ENCODE measurements at places on chromosomes 6 and 20. TPM values are rescaled to one million over a fixed set of nuclear protein-coding genes. Genes with fewer than 3 reads are reported as not detected.

DNA sequence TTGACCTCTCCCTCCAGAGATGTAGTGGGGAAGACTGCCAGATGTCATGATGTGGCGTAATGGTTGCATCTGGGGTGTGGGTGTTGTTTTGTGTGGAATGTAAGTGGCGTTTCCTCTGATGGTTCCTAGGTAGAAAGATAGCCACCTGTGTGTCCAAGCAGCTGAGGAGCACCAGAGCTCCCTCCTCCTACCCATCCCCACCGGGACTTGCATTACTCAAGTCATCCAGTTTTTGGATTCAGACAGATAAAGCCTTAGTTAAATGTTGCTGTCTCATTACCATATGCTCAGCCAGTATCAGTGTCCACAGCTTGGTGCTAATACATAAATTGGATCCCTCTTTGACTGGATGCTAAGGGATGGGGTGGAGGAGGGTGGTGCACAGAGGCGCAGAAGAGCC, 282.3 kb downstream of the TBC1D7 start:
- peaks cover 11% of the 10 kb centered on the region for H3K4me1 ChIP-seq
- peaks cover 4% of the 10 kb centered on the region for H3K27me3 ChIP-seq
- no peak overlapping the region for H3K4me3 ChIP-seq
- no peaks in the 10 kb centered on the region for H3K36me3 ChIP-seq
- H3K27ac ChIP-seq, result no peak overlapping the region
- no peak for DNase-seq

DNA sequence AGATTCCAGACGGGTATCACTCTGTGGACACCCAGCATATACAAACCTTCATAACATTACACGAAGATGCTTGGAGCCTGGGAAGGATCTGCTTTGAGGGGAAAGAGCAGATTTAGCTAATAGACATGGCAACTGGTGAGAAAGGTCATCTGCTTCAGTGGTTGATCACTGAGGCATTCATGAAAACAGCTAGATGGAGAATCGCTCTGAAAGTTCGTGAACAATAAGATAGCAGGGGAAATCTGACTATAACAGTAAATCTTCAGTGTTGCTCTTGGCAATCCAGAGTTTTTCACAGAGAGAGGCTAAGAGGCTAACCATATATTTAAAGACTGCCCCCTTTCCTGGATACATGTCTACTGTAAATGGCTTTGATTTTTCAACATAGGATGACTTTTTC, 245.3 kb downstream of the FARS2 start:
- H3K36me3 ChIP-seq, result peaks cover 13% of the 10 kb centered on the region
- H3K4me3 ChIP-seq, result no peak overlapping the region
- H3K4me1 ChIP-seq, result peaks cover 16% of the 10 kb centered on the region
- peaks cover 2% of the 10 kb centered on the region for H3K27me3 ChIP-seq
- DNase-seq, result no peak

DNA sequence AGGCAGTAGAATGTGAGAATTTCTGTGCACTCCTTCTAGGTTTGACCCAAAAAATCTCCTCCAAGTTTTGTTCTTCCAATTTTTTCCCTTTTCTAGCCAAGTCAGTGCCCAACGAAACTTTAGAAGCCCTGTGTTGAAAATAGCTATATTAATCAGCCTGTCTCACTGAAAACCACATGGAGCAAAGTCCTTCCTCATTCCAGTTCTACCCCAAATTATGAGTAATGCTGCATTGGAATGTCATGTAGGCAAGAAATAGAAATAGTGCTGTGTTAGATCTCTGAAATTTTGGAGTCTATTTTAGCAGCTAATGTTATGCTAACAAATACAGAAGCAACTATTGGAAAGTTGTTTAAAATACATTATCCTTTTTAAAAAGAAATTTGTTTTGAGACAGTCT, 725.5 kb downstream of the TBC1D32 start:
- H3K4me3 ChIP-seq, result no peak overlapping the region
- H3K27me3 ChIP-seq, result peaks cover 2% of the 10 kb centered on the region
- H3K4me1 ChIP-seq, result no peaks in the 10 kb centered on the region
- H3K36me3 ChIP-seq, result no peaks in the 10 kb centered on the region
- no peak for DNase-seq
- no peak overlapping the region for H3K27ac ChIP-seq

GRCh38 chr6:82571455-82571854, 207.8 kb downstream of the TPBG start:
- H3K4me1 ChIP-seq, result no peaks in the 10 kb centered on the region
- H3K27me3 ChIP-seq, result peaks cover 10% of the 10 kb centered on the region
- no peak for DNase-seq
- no peak overlapping the region for H3K27ac ChIP-seq
- H3K36me3 ChIP-seq, result peaks cover 6% of the 10 kb centered on the region

Gene OR5V1
- total RNA-seq, result not detected

Gene SLPI
- total RNA-seq, result not detected

All from HFFc6 (cell line).